Activated naive CD4-positive, alpha-beta T cell treated with anti-CD3 and anti-CD28 coated beads for 36 hours (primary cell): ENCODE measurements at places on chromosomes 7 and 10. TPM values are rescaled to one million over a fixed set of nuclear protein-coding genes. Genes with fewer than 3 reads are reported as not detected.

DNA sequence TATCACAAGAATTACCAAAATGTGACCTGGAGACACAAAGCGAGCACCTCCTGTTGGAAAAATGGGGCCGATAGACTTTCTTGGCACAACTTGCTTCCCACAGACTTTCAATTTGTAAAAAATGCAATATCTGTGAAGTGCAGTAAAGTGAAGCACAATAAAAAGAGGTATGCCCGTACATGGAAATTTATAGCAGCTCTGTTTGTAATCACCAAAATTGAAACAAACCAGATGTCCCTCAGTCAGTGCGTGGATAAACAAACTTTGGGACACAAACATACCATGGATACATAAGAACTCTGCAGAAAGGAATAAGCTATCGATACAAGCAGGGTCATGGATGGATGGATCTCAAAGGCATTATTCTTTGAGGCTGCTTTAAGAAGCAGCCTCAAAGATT, 33.6 kb downstream of the ARID5B start:
- no peak for DNase-seq
- no peak overlapping the region for H3K4me3 ChIP-seq
- peaks cover 62% of the 10 kb centered on the region for H3K36me3 ChIP-seq

Gene CYP2C19
- total RNA-seq, result 0.12 TPM

- H3K4me1 ChIP-seq, result no peaks in the 10 kb centered on the region
- peaks cover 6% of the 10 kb centered on the region for H3K27me3 ChIP-seq
- H3K4me3 ChIP-seq, result no peak overlapping the region
These were observed 56.4 kb downstream of the SLC16A12 start for GRCh38 chr10:89478739-89479654.

Gene NAMPT
- 932 TPM for total RNA-seq

GRCh38 chr10:33122014-33122809, 164.2 kb upstream of the ITGB1 start:
- peaks cover 71% of the 10 kb centered on the region for H3K4me1 ChIP-seq
- no peak overlapping the region for H3K4me3 ChIP-seq
- H3K36me3 ChIP-seq, result peaks cover 2% of the 10 kb centered on the region
- H3K27me3 ChIP-seq, result peaks cover 6% of the 10 kb centered on the region
- no peak overlapping the region for H3K27ac ChIP-seq
- no peak for DNase-seq

Gene SORBS1
- 0.77 TPM for total RNA-seq

Gene SEC31B
- 58.3 TPM for total RNA-seq
